ENCODE measurements at places on chromosomes 7 and 10.

GRCh38 chr7:112646783-112647182 is 143.4 kb downstream of the TMEM168 start:
- DNase-seq = no peak

- DNase-seq = no peak
Measured at GRCh38 chr7:110076194-110076593, 1014.7 kb upstream of the LRRN3 start.

DNA sequence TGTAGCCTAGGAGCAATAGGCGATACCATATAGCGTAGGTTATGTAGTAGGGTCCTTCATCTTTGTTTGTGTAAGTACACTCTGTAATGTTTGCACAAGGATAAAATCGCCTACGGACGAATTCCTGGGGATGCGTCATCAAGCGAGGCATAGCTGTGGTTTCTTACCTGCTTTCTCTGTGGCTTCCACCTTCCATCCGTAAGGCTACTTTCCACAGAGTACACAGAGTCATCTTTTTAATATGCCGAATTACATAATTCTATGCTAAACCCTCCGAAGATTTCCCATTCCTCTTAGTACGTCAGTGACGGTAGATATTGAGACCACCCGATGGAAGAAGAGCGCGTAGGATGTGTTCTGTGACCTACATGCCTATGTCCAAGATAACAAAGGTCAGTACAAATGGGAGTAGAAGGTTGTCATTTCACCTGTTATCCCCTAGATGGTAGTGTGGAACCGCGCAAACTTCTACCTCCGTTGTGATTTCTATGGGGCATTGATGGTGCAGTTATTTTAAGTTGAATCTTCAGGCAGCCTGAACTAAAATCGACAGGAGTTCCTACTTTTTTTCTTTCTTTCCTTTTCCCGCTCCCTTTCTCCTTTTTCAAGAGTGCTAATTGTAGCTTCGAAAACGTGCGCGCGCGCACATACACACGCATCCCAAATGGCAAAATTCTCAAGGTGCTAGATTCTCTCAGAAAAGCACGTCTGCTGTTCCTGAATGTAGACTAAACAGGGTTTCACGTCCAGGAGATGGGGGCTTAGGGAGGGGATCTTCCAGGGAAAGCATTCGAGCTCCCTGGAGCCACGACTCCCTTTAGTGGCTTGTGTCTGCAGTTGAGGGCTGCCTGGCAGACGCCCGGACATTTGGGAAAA is 111.7 kb upstream of the MBL2 start:
- DNase-seq = no peak

GRCh38 chr10:12412666-12413368 is 63.5 kb downstream of the CAMK1D start:
- peak; percentile 26 for DNase-seq

GRCh38 chr10:112082120-112082519 is 101.4 kb downstream of the GPAM start:
- no peak for DNase-seq

- no peak for DNase-seq
Measured at GRCh38 chr7:157923903-157924630, 587.3 kb downstream of the DNAJB6 start.

DNA sequence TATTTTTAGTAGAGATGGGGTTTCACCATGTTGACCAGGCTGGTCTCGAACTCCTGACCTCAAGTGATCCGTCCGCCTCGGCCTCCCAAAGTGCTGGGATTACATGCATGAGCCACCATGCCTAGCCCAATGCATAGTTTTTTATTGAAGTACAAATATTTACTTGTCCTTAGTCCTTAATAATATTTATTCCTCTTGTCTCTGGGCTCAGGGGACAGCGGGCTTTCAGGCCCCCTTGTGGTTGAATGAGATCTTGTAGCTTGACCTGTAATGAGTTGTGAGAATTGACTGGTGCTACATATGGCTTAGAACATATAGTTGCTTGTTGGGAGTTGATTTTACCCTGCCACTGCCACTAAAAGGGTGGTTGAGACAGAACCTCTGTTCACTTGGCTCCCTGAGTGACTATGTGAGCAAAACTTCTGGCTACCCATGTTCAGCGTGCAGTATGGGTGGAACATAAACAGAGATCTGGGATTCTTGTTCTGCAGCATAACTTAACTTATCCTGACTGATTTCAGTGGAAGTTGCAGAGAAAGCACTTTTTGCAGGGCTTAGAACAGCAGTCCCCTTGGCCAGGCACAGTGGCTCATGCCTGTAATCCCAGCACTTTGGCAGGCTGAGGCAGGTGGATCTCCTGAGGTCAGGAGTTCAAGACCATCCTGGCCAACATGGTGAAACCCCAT is 14.9 kb downstream of the CCL26 start:
- no peak for DNase-seq

DNA sequence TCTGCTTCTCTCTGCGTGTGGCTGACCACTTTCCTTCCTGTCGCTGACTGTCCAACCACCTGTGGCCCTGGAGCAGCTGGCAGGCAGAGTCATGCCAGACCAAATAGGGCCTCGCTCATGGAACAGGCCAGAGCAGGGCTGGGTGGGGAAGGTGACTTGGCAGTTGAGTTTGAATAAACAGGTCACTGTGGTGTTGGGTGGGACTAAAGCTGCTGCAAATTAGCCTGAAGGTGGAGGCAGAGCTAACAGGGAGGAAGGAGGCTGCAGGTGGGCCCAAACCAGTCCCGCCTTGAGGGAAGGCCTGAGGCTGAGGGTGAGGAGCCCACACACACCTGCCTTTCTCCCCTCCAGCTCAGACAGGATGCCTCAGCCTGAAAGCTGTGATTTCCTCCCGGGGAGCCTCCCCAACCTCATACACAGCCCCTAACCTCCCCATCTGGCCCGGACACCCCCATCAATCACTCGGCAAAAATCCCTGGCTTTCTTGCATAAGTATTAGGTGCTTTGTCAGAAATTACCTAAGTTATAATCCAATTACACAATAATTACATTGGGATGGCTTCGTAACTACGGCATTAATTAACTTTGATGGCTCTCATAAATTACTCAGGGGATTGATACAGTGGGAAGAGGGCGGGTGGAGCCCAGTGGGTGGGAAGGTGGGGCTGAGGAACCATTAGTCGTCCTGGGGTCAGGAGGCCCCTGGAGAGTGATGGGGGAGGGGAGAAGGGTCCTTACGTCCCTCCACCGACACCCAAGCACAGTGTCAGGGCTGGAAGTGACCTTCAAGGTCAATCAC is 97.7 kb upstream of the PCBD1 start:
- no peak for DNase-seq

DNA sequence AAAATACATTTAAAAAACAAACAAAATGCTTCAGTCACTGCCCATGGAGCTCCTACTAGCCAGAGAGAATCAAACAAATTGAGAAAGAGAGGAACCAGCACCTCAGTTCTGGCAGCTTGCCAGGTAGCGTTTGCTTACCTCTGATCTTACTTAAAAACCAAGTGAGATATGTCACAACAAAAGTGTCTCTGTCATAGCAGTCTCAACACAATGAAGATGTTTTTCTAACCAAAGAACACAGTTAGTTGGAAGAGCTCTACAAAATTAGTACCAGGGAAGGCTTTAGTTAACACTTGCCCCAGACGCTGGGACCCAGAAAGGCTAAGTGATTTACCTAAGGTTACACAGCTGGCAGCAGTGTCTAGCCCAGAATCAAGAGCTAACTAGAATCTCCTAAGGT is 3.4 kb downstream of the DOCK4 start:
- DNase-seq = no peak

DNA sequence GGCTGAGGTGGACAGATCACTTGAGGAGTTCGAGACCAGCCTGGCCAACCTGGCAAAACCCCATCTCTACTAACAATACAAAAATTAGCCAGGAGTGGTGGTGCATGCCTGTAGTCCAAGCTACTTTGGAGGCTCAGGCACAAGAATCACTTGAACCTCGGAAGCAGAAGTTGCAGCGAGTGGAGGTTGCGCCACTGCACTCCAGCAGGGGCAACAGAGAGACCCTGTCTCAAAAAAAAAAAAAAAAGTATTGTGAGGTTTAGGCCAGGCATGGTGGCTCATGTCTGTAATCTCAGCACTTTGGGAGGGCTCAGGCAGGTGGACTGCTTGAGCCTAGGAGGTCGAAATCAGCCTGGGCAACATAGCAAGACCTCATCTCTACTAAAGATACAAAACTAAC is 16.0 kb downstream of the TET1 start:
- no peak for DNase-seq

DNA sequence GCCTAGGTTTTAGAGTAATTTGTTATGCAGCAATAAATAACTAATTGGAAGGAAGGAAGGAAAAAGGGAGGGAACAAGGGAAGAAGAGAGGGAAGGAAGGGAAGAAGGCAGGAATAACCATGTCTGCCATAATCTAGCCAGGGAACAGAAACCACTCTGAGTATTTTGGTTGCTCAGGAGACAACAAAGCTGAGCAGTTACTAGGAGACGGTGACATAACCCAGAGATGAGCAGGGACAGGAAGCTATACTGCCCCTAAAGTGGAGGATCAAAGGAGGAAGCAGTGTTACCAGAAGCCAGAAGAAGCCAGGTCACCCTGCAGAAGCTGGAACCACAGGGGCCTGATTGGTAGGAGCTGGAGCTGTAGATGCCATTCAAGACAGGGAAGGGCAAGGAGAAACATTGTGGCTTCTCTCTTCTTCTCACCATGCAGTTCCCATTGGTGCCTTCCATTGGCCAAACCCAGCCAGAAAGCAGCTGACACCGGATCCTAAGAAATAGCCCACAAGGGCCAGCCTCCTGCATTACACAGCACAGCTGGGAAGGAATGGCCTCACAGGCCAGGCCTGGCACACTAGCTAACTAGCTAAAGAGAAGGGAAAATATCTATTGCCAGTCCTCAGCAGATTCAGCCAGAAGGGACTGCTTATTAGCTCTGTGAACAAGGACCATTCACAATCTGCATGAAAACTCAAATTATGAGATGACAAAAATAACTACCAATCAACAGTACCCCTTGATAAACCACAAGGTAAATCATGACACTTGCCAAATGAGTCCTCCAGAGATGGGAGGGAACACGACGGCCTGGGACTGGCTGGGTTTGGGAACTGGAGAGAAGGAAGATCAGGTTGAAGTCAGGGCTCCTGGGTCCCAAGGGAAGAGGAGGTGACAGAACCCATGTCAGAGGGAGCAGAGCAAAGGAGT is 184.5 kb upstream of the NFE2L3 start:
- no peak for DNase-seq

DNA sequence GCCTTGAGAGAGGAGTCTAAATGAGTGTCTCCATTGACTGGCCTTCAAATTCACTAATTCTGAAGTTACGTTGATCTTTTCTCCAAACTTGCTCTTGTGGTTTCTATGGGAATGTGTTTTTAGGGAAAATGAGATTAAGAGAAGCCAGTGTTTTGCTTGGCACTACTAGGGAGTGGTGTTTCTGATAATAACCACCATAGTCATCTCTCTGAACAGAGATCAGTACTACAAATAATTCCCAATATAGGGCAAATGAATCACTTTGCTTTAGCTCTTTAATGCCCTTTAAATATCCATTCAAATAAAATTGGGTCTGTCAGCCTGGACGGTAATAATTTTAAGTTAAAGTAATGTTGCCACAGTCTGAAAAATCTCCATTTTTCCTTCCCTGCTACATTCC is 90.8 kb downstream of the NRF1 start:
- no peak for DNase-seq

- no peak for DNase-seq
Measured at GRCh38 chr7:36297364-36298009, 92.2 kb upstream of the ANLN start.

DNA sequence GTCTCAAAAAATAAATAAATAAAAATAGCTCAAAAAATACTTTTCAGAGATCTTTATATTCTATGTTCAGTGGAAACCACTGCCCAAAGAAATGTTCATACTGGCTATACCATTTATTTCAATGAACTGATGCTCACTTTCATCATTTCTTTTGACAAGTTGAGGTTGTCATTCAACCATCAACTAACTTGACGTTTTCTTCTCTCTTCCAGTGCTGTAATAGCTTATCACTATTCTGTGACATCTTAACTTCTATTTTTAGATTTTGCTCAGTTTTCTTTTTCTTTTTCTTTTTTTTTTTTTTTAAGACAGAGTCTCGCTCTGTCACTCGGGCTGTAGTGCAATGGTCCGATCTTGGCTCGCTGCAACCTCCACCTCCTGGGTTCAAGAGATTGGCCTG is 8.7 kb upstream of the CTAGE4 start:
- DNase-seq = no peak

DNA sequence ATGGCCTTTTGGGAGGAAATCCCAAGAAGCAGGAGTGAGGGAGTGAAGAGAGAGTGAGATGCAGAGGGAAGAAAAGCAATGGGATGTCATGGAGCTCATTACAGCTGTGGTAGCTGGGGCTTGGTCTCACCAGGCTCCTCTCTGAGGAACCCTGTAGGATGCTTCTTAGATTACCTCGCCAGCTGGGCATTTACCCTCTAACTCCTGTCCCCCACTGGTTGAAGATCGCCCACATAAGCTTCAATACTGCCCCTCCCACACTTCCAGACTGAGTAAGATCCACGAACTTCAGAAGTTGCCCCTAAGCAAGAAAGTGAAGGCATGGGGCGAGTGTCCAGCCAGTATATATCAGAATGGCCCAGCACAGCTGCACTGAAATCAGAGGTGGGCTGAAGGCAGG is 58.1 kb upstream of the SLC35B4 start:
- no peak for DNase-seq

GRCh38 chr10:98101366-98101765 is 33.1 kb upstream of the R3HCC1L start:
- DNase-seq = no peak

DNA sequence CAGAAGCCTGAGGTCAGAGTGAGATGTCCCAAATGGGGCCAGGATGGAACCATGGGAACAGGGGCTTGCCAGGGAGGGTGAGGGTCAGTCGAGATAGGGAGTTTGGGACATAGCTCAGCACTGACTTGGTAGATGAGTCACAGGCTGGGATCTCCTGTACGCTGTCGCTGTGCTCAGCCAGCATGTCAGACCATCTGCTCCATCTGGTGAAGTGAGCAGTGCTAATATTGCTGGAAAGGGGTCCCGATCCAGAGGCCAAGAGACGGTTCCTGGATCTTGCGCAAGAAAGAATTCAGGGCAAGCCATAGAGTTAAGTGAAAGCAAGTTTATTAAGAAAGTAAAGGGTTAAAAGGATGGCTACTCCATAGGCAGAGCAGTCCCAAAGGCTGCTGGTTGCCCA is 505.6 kb downstream of the GALNT17 start:
- DNase-seq = no peak

DNA sequence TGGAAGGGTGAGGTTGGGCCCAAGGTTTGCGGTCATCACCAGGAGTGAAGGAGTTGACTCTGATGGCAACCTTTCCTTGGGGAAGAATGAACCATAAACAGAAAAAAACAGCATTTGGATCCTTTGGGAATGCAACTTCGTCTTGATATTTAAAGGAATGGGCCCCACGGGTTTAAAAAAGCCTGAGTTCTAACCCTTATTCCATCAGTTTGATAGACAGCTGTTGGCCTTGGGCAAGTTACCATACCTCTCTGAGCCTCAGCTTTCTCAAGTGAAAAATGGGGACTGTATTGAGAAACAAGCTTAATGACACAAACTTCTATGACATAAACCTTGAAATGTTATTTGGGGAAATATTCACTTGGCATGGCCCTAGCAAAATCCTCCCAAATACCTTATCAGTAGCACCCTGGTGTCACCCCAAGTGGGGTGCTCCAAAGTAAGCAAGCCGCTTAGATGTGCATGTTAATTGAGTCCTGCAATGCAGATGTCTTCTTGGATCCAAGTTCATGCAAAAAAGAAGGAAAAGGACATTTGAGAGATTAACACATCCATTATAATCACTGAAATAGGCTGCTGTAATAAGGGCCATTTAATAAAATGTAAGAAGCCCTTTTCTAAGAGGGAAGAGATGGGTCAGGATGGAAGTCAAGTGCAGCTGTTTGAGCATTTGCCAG is 13.8 kb downstream of the MXI1 start:
- no peak for DNase-seq

- no peak for DNase-seq
Measured at GRCh38 chr7:74025730-74026129, 2.2 kb upstream of the ELN start.

Data from stimulated activated CD4-positive, alpha-beta T cell treated with anti-CD3 and anti-CD28 coated beads, Interleukin-15, amount 100 ng/mL, for 48 hours (primary cell).